Lower leg skin (tissue), 4 donors: ENCODE measurements at places on chromosomes 1 and 21.

DNA sequence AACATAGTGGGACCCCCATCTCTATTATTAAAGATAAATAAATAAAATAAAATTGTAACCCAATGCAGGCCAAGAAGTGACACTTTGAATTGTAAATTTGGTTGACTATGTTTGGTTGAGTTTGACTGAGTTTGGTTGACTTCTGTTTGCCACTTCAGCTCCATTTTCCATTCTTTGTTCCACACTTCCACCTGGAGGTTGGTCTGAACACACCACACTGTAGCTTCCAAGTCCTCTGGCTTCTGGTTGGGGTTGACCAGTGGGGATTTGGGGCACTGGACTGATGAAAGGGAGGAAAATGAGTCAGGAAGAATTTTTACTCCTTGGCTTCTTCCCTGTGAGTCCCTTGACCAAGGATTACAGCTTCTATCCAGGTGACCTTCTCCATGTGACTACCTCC, 40.6 kb upstream of the DIPK1A start:
- no peak for DNase-seq

DNA sequence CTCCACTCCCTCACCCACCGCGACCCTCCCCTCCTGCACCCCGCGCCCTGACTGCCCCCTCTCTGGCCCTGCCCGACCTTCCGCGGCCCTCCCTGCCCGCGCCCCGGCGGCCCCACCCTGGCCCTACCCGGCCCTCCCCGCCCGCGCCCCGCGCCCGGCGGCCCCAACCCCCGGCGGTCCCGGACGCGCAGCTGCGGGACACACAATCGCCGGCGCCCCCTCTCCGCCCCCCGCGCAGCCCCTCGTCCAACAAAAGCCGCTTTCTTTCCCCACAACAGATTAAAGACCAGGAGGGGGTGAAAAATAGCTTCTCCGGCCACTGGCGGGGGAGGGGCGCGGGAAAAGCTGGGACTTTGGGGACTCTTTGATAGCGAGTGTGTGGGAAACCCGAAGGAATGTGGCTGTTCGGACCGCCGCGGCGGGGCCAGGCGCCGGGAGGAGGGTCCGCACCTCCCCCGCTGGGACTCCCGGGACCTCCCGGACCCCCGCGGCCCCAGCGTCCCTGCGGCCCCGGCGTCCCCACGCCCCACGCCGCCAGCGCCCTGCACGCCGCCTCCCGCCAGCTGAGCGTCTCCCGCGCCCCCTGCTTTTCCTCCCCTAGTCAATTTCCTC, 8.8 kb upstream of the ID3 start:
- no peak for DNase-seq

DNA sequence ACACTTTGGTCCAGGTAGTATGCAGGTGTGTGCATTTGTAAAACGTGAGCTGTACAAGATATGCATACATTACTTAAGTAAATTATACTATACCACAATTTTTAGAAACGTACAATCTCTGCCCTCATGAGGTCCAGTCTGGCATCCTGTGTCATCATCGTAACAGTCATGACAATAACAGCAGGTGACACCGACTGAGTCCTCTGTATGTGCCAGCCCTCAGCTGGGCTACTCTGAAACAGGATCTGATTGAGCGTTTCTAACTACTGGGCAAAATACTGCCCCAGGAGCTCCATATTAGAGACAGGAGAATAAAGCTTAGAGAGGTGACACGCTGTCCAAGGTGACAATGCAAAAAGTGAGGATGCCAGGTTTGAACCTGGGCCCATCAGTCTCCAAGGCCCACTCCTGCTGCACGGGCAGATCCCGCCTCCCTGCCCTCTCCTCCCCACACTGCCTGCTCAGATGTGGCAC, 47.2 kb upstream of the ECE1 start:
- DNase-seq = no peak

DNA sequence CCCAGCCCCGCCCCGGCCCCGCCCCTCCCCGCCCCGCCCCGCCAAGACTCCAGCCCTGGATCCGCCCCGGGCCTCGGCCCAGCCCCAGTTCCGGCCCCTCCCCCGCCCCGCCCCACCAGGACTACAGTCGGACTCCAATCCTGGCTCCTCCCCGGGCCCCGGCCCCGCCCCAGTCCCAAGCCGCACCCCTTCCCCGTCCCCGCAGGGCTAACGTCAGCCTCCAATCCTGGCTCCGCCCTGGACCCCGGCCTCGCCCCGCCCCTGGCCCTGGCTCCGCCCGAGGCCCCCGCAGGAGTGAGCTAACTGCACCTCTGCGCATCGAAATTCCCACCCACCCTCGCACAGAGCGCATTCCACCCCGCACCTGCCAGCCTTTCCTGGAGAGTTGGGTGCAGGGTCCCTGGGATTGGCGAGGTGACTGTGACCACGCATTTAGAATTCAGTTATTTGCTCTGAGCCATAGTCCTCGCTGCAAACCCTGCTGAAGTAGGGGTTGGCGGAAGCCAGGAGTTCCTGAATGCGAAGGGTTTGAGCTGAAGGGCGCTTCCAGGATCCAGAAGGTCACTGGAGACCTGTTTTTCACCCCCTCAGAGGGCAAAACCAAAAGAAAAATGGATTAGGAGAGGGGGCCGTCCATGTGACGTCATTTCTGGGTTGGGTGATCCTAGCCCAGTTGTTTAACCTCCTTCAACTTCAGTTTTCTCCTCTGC, 588 bp upstream of the IGSF8 start:
- peak; percentile 99 for DNase-seq

DNA sequence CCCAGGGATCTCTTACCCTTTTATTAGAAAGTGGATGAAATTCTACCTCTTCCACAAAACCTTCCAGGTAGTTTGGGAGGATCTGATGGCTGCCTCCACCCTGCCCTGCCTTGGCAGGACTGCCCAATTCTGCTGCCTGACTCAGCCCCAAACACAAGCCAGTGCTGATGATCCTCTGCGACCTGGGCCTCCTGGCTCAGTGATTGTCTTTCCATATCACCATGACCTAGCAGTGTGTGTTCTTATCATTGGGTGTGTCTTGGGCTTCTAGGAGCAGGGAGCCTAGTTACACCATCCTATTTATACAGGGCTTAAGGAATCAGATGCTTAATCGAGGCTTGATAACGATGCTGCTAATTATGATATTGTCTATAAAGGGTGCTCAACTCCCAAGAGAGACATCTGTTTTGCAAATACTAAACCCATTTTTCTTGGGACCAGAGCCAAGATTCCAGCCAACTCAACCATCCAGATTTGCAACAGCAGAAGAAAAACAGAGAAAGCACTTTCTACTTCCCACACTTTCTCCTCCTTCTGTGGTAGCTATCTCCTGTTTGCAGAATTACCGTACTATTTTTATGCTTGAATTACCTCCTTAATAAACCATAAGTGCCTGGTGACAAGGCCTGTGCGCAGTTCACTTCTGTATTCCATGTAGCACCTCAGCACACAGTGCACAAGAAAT, 36.5 kb upstream of the KIF21B start:
- no peak for DNase-seq

GRCh38 chr1:56646611-56647010, 1.5 kb downstream of the PRKAA2 start:
- no peak for DNase-seq

- peak; percentile 92 for DNase-seq
These were observed 5.1 kb upstream of the LAMTOR5 start for GRCh38 chr1:110412576-110412975.

DNA sequence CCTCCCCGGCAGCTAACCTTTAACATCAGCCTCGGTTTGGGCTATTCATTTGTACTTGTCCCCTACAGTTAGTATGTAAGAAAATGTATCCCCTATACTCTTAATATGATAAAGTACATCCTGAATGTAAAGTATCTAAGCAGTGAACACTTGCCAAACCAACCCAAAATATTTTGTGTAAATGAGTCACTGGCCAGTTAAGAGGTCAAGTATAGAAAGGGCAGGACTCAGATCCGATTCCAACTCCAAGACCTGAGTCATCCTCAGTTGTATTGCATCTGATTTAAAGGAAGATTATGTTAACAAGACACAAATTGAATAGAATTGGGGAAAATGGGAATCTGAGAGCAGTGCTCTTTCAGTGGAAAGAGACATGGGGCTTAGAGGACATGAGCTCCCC, 84.4 kb downstream of the CD58 start:
- DNase-seq = no peak

DNA sequence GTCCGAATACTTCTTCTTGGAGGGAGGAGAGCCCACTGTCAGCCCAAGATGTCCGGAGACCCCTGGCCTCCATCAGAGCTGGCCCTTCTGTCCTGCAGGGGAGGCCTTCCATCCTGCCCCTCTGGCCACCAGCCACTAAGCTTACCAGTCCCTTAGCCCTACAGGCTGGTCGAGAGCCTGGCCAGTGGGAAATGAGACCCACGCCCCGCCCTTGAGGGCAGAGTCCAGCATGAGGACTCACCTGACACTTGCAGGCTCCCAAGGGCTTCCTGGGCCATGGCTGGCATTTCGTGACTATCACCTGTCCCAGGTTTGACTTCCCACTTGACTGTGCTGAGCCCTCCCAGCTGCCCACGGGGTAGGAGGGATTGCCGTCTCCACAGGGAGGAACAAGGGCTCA, 361.8 kb upstream of the VAMP3 start:
- peak; percentile 76 for DNase-seq

DNA sequence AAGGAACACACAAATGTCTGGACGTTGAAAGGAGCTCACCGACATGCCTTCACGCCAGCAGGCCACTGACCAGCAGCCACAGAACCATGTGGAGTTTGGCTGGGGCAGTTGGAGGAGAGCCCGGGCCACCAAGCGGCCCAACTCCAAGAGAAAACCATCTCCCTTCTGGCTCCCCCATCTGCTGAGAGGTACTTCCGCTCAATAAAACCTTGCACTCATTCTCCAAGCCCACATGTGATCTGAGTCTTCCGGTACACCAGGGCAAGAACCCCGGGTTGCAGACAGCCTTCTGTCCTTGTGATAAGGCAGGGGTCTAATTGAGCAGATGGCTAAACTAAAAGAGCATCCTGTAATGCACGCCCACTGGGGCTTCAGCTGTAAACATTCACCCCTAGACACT, 24.4 kb downstream of the RGS4 start:
- no peak for DNase-seq

- DNase-seq = peak; percentile 98
These were observed 36.7 kb upstream of the THEM4 start for GRCh38 chr1:151945725-151946722.

DNA sequence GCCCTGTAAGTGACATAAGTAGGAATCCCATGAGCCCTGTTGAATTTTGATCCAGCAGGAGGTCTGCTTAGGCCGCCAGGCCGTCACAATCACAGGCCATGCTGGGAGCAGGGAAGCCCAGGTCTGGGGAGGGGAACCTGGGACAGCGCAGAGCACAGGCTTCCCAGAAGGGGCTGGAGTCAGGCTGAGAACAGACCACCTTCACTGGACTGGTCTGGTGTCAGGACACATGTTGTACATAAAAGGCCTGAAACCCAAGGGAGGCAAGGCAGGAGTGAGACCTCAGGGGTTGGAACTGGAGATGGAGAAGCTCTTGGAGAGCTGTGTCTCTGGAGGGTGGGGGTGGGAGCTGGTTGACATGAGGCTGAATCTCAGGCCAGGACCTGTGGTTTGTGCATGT, 63.3 kb upstream of the ARTN start:
- DNase-seq = no peak

DNA sequence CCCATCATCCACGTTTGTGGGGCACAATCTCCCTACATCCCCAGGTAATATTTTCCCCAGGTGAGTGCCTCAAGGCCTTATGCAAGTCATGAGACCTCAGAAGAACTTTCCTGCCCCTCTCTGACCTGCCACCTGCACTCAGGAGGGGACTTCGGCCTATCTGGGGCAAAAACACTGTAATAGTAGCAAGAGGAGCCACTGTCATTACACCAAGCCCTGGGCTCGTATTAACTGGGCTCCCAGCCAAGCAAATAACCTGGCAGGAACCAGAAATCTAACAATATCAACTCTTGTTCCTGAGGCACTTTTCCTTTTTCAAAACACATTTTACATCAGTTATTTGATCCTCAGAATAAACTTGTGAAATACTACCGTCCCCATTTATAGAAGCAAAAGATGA, 30.9 kb downstream of the LAMB3 start:
- no peak for DNase-seq

DNA sequence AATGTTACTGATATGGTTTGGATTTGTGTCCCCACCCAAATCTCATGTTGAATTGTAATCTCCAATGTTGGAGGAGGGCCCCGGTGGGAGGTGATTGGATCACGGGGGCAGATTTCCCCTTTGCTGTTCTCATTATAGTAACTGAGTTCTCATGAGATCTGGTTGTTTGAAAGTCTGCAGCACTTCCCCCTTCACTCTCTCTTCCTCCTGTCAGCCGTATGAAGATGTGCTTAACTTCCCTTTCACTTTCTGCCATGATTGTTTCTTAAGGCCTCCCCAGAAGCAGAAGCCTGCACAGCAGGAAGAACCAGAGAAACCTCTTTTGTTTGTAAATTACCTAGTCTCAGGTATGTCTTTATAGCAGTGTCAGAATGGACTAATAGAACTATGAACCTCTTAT, 28.4 kb downstream of the TRIM33 start:
- DNase-seq = no peak

DNA sequence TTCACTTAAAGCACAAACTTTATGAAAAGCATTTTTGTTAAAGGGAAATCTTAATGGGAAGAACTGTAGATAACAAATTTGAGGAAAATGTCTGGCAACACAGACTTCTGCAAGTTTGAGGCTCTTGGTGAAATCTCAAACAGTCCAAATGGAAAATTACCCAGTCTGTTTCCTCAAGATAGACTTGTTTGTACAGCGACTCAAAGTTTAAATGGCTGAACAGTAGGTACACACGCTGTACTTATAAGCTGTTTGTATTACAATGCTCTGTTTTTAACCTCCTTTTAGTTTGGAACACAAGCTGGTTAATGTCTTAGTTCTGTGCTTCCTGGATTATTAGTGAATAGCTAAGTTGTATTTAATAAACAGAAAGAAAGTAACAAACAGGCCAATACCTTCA, 217.1 kb downstream of the NFIA start:
- DNase-seq = no peak

DNA sequence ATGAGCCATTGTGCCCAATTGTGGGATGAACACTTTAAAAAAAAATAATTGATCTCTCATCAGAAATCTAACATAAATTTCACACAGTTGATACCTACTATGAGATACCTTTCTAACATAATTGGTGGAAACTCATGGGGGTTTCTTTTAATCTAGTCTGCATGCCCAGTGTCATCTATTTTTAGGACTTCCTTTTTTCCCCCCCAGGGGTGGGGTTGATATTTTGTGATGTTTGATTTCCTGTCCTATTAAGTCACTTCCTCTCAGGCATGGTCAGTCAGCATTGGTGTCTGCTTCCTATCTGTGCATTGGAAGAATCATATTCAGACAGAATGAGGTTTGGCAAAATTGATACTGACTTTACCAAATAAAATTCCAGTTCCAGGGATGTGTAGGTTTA, 21.5 kb downstream of the NFYC start:
- no peak for DNase-seq
